ENCODE measurements at places on chromosomes 11 and 22.
A peak's percentile ranks its signal among the peaks of the same experiment; 100 is the strongest.

DNA sequence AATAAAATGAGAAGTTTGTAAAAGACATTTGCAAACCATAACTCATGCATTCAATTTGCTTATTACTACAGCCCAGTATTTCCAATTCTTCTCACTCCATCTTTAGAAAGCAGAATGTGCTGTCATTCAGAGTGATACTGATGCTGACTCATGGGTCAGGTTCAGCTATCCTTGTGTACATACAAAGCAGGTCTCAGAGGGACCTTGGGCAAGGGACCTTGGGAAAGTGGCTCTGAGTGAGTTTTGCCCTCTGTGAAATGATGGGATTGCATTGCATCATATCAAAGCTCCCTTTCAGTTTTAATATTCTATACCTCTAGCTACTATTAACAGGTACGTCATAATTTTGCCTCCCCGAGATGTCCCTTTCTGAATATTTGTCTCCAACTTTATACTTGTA is 848.7 kb downstream of the OPCML start:
- no peak for DNase-seq

GRCh38 chr11:22792497-22792896 is 37.1 kb downstream of the SVIP start:
- no peak for DNase-seq

DNA sequence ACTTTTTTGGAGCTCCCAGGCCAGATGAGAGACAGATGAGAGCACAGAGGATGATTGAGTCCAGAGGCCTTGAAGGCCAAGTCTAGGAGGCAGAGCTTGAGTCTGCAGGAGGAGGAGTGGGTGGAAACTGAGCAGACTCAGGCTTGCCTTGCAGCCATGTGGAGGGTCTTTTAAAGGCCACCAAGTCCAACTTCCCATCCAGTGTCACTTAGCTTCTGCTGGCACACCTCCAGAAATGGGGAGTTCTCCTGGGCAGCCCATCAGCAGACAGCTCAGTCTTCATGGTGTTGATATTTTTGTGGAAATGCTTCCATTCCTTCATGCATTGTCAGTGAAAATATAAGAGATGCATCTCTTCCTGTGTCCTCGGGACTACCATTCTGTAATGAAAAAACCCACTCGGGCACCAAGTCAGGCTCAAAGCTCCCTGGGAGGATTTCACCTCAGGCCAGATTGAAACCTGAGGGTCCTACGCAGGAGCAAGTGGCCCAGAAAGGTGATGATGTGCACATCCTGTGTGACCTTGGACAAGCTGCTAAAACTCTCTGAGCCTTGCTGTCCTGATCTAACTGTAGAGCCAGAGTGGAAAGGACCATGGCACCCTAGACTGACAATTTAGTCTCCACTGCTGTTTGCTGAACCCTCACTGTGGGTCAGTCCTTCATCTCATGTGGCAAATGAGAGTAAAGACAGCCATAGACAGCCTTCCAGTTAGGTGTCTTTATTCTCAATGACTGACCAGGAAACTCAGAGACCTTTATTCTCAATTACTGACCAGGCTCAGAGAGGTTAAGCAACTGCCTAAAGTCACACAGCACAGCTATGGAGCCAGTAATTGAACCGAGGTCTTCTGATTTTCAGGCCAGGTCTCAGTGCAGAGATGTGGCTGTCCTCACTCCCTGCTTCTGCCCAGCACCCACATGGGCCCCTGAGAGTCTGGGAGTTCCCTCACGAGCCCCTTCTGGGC is 2.9 kb upstream of the LRRC32 start:
- no peak for DNase-seq

- no peak for DNase-seq
These were observed 1.9 kb downstream of the KCTD17 start for GRCh38 chr22:37053310-37054055.

- DNase-seq, result peak; percentile 29
These were observed 88.6 kb upstream of the CRYBB3 start for GRCh38 chr22:25110846-25111578.

DNA sequence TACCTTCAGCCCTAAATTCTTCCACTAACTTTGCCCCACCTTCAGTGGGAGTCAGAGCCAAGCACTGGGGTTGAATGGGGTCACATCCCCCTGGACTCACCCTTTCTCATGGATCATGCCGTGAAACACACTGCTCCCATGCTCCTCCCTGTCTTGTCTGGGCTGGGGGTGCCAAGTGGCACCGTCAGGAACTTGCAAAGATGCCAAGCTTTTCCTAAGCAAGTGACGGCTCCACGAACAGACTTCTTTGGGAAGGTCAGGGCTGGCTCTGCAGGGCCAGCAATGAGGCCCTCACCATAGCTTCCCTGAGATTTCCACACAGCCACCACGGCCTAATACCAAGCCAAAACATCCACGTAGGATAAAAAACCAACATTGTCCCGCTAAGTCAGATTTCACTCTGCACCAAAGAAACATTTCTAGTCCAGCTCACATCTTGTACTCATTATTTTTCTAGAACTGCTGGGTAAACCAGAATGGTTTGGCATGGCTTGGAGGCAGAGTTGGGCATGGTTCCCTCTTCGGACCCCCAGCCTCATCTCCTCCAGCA is 76.5 kb downstream of the NAT10 start:
- DNase-seq, result no peak

DNA sequence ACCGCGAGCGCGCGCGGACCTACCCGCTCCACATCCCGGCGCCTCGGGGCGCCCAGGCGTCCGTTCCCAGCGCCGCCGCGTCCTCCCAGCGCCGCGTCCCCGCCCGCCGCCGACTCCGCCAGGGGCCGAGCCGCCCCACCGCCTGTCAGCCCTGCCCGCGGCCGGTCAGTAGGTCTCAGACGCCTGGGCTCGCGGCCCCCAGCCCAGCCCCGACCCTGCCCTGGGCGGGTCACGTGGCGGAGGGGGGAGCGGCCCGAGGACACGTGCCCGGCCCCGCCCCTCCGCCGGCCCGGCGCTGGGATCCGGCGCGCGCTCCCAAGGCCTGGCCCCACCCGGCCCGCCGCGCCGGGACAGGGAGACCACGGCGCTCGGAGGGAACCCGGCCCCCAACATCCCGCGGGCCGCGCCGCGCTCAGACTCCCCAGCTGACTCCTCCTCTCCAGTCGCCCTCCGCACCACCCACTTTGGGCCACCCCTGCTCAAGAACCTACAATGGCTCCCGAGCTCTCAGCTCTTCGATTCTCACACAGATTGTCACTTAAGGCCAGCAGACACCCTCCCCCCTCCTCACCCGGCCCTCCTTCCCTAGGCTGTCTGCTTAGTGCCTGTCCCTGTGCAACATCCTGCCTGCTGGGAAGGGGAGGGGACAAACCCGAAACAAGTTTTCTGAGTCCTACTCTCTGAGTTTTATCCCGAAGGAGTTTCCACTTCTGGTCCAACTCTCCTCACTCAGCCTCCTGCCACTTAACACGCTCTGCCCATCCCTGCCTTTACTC is at the start of gene RAB3IL1:
Gene RAB3IL1 (minus strand): TSS at position 233 of the 776 bp plus-strand sequence. CDS start 199 bp downstream, at position 34.
- DNase-seq, result no peak
